ENCODE measurements at places on chromosomes 3 and 15.

GRCh38 chr3:65888980-65889706, 149.6 kb downstream of the MAGI1 start:
- peak; percentile 98 for DNase-seq

- no peak for DNase-seq
These were observed 27.7 kb downstream of the SRPRB start for GRCh38 chr3:133833267-133833666.

GRCh38 chr15:87631775-87632174, 624.8 kb downstream of the NTRK3 start:
- no peak for DNase-seq

DNA sequence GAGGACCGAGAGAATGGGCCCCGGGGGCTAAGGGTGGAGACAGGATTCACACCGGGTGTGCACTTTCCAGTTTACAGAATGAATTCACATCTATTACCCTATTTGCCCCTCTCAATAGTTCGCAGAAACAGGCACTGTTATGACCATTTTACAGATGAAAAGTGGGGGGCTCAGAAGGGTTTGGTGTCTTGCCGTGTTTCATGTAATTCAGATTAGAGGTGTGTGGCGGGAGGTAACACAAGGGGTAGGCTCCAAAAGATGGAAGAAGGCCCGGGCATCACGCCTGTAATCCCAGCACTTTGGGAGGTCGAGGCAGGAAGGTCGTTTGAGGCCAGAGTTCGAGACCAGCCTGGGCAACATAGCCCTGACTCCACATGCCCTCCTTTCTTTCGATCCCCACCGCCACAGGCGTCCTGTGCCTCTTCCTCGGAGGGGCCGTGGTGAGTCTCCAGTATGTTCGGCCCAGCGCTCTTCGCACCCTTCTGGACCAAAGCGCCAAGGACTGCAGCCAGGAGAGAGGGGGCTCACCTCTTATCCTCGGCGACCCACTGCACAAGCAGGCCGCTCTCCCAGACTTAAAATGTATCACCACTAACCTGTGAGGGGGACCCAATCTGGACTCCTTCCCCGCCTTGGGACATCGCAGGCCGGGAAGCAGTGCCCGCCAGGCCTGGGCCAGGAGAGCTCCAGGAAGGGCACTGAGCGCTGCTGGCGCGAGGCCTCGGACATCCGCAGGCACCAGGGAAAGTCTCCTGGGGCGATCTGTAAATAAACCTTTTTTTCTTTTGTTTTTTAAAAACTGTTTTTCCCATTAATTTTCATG, 3.4 kb downstream of the DUOXA2 start:
- no peak for DNase-seq

GRCh38 chr15:100525436-100525835, 3.3 kb downstream of the CERS3 start:
- no peak for DNase-seq

DNA sequence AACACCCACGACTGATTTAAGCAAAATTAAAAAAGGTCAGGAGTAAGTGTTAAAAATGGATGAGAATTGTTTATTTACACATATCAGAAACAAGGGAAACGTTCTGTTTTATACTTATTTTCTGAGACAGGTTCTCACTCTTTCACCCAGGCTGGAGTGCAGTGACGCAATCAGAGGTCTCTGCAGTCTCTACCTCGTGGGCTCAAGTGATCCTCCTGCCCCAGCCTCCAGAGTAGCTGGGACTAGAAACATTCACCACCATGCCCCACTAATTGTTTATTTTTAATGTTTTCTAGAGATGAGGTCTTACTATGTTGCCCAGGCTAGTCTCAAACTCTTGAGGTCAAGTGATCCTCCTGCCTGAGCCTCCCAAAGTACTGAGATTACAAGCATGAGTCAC, 1080.3 kb downstream of the ROBO1 start:
- DNase-seq = no peak

- peak; percentile 70 for DNase-seq
These were observed 5.8 kb upstream of the TATDN2 start for GRCh38 chr3:10242182-10243065.

Measured in fibroblast of skin of back (primary cell).